ENCODE measurements at places on chromosomes 1 and 21.

- DNase-seq: no peak
These were observed 44.6 kb upstream of the DR1 start for GRCh38 chr1:93301131-93301530.

DNA sequence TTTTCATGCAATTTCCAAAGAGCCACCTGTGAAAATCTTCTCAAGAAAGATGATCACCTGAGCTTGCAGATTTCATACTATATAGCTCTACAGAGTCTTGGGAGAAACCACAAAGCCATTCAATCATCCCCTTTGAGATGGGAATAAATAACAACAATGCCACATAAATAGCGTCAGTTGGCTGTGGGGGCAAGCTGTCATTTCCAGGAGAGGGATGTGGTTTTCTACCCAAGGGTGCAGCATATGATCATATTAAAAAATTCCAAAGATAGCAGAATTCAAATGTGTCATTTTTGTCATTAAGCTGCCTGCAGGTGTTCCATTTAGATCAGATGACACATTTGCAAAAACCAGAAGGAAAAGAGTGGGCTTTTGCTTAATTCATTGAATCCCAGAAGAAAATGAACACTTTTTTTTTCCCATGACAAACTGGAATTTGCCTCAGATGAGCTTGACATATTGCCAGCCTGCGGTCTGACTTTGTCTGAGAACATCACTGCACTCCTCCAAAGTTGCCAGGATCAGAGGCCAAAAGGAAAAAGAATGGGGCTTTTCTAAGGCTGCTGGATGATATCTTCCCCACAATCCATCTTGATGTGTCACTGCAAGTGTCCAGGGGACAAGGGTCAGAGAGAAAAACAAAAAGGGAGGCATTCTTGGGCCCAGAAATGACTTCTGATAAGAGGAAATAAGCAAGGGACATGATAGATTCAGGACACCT is 314.1 kb upstream of the USP25 start:
- DNase-seq: no peak

GRCh38 chr1:245698860-245699259 is 544.1 kb downstream of the KIF26B start:
- DNase-seq: no peak

- DNase-seq: no peak
These were observed 41.1 kb downstream of the C1orf198 start for GRCh38 chr1:230827081-230827681.

DNA sequence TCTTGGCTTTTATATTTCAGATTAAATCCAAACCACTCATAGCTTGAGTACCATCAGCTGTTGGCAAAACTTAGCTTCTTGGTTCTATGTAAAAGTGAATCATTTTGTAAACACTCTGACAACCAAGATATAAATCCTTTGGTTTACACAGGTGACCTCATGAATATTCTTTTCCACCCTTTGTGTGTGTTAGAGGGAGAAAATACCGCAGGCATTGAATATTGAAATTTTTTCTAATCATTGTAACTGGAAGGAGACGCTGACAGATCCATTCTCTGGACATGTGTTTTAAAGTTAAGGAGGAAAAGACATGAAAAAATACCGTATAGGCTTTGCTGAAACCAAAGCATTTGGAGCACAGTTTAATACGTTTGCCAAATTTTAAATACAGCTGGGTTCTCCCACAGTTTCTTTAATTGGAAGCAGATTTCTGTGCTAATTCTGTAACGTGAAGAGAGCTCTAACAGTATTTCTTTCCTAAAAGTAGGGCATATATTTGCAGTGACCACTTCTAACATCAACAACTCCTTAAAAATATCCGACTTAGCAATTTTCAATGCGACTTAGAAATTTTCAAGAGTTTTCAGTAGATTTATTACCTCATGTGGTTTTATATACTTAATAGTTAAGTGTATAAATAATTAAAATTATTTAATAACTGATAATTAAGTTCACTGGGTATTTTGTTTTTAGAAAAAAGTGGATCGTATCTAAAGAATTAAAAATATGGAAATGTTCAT is 388.2 kb downstream of the USP25 start:
- DNase-seq: no peak

GRCh38 chr1:83857103-83857502 is 141.8 kb downstream of the TTLL7 start:
- DNase-seq: no peak
